EH (cell line): ENCODE measurements at places on chromosomes 4 and X.

DNA sequence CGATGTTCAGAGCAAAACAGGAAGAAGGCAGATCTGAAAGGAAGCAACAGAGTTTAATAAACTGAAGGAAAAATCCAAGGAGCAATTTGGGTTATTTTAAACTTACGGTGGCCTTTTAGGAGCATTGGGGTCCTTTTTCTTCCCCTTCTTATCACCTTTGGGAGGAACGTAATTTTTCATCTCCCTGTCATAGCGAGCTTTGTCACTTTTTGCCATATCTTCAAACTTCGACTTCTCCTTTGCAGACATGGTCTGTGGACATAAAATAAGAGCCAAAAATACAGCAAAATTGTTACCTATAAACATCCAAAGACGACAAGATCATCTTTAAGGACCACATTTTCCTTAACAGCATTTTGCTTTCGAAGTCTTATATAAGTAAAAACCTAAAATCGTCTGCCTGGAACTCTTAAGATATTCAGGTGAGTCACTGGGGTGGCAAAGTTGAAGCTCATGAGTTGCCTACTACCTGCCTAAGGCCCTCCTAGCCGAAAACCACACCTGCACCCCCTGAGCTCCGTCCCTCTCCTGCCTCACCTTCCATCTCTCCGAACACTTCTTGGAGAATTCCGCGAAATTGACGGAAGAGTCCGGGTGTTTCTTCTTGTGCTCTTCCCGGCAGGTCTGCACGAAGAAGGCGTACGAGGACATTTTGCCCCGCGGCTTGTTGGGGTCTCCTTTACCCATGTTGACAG is 1.0 kb downstream of the HMGB2 start:
- DNase-seq = no peak

DNA sequence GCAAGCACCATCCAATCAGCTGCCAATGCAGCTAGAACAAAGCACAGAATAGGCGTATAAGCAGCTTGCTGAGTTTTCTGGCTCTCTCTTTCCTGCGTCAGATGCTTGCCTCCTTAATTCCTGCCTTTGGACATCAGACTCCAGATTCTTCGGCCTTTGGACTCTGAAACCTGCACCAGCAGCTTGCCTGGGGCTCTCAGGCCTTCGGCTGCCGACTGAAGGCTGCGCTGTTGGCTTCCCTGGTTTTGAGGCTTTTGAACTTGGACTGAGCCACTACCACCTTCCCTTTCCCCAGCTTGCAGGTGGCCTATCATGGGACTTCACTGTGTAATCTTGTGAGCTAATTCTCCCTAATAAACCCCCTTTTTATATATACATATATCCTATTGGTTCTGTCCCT is 6.1 kb downstream of the TMEM192 start:
- no peak for DNase-seq

DNA sequence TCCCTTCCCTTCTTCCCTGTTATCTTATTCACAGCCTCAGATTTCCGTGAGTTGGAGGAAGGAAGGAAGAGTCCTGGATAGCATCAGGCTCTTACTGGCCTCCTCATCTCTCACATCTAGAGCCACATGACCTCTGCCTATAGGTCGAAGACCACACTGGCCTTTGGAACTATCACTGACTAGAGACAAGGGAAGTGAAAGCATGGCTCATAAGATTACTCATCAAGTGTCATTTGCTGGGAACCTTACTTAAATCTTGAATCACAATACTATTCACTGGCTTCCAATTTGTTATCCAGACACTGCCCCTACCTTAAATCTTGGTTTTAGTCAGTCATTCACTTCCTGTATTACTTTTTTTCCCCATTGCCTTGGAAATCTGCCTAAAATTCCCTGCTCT is 61.6 kb upstream of the MTMR8 start:
- DNase-seq = no peak

- DNase-seq = no peak
Observed at GRCh38 chr4:86054286-86055032, 305.4 kb downstream of the MAPK10 start.

DNA sequence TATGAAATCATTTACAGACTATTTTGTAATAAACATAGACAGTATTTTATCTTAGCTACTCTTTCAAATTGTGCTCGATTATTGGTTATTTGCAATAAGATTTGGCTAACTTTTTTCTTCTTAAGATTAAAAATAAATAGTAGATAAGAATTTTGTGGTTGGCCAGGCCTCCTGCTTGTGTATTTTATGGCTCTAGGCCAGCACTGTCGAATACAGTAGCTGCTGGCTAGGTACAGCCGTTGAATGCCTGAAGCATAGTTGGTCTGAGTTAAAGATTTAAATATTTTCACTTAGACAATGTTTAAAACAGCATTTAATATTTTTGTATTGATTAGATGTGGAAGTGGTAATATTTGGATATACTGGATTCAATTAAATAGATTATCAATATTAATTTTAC is 481.0 kb downstream of the SPRY1 start:
- DNase-seq = no peak

GRCh38 chr4:66769441-66769840 is 775.9 kb downstream of the CENPC start:
- no peak for DNase-seq

DNA sequence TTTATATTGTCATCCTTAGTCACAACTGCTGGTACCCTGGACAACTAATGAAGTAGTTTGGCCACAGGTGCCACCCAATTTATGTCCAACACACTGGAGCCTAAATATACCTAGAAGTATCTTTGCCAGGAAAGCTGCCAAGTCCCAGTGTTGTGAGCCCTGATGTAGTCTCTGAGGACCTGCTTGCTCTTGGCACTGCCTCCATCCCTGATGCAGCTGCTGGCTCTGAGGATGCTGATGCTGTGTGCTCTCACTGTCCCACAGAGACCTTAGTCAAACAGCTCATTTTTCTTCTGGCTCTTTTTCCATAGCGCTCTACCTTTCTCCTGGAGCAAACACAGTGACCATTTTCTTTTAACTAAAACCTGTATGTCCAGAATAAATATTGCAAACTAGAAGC is 1535.4 kb upstream of the ADGRL3 start:
- no peak for DNase-seq

DNA sequence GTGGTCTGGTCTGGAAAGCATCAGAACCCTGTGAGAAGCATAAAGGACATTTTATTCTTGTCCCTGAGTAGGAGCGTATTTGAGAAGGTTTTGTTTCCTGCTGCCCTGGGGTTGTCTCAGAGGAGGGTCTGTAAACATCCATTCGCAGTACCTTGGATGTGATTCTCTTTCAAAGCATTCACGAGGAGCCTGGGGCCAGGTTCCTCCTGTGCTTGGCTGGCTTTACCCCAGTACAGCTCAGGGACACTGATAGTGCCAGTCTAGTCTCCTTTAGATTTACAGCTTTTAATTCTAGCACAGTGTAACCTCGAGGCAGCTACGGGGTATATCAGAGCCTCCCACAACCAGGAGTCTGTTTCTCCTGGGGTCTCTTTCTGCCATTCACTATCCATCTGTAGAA is 2.7 kb downstream of the CLRN2 start:
- DNase-seq = no peak

DNA sequence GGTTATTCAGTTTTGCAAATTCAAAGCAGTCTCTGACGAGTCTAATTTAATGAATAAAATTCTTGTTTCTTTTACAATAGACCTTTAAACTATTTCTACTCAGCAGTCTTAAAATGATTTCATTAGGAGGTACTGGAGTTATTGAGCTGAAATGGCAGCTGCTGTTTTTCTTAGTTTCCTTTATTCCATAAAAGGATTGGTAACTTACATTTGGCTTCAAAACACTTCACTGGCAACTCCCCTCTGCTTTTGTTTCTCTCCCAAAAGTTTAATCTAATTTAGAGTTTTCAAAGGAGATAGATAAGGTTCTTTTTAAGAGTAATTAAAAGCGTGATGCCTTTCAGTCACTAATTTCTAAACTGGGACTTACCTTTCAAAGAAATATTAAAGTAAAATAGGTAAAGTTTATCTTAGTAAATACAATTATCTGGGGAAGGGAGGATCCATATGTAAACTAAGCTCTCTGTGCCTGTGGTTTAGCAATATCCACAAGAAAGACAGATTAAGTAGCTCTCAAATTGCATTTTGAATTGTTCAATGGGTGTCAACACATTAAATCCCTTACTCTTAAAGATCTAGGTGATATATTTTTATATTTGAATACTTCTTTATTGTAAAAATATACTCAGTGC is 17.1 kb upstream of the PCDH10 start:
- DNase-seq = no peak

DNA sequence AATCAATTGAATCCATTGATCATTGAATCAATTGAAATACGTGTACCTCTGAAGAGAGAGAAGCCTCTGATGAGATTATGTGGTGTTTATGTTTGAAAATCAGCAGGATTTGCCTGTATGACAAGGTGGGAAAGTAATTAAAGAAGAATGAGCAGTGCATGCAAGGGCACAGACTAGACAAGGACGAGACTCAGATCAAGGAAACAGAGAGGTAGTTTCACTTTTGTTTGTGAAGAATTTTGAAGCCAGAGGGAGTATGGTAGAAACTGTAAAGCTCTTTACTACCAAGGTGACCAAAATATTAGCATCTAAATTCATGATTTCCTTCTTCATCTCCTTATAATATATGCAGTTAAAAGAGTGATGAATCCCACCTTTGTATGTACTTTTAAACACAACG is 1830.0 kb upstream of the IGFBP7 start:
- no peak for DNase-seq

GRCh38 chr4:182640932-182641331 is 276.3 kb downstream of the DCTD start:
- no peak for DNase-seq

GRCh38 chr4:55398461-55398860 is 2.7 kb downstream of the TMEM165 start:
- DNase-seq = peak; percentile 66

GRCh38 chrX:109873574-109873973 is 129.3 kb upstream of the TMEM164 start:
- DNase-seq = no peak
